ENCODE measurements at places on chromosomes 13 and 19. TPM values are rescaled to one million over a fixed set of nuclear protein-coding genes. Genes with fewer than 3 reads are reported as not detected.

Gene ITGBL1
- 38.7 TPM for total RNA-seq

Gene GTF2F2
- total RNA-seq: 72.2 TPM

Gene ZIM2
- not detected for total RNA-seq

Gene RAB3A
- 0.26 TPM for total RNA-seq

Gene C13orf42
- total RNA-seq: not detected
